Caco-2 (cell line): ENCODE measurements at places on chromosomes 7 and 10. TPM values are rescaled to one million over a fixed set of nuclear protein-coding genes. Genes with fewer than 3 reads are reported as not detected.

DNA sequence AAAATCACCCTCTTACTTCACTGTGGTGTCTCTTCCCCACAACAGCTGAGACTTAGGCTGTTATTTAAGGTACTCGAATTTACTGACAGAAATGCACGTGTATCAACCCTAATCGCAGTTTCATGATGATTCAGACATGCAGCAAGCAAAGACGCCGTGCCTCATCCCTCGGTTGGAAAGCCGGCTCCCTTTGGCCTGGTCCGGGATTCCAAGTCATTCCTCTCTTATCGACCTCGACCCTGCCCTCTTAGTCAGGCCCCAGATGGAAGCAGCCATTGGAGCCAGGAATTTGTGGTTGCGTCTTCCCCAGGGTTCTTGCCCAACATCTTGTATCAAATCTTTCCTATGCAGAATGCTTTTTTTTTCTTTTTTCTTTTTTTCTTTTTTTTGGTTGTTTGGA, 229.5 kb downstream of the GATA3 start:
- H3K4me3 ChIP-seq: no peak overlapping the region
- H3K36me3 ChIP-seq: no peaks in the 10 kb centered on the region
- H3K27me3 ChIP-seq: no peaks in the 10 kb centered on the region
- DNase-seq: no peak
- no peak overlapping the region for H3K27ac ChIP-seq

Gene EGR2
- 0.30 and 0.61 TPM in 2 replicates for total RNA-seq

Gene MALRD1
- total RNA-seq: 8.2 and 9.8 TPM in 2 replicates

Gene PAPOLB
- not detected in 2 replicates for total RNA-seq

DNA sequence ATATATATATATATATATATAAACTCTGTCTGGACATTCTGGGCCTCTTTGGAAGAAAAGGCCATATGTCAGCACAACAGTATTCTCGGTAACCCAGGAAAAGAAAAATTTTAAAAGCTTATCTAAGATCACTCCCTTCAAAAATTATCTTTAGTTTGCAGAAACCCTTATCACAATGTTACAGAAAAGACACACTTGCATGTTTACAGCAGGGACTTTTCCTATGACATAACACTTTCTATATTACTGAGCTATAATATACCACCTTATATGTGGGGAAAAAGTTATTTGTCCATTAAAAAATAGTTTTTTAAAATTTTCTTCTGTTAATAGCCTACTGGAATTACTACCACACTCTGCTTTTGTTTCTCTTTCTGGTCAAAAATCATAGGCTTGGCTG, 25.4 kb downstream of the ANKRD61 start:
- peaks cover 11% of the 10 kb centered on the region for H3K4me1 ChIP-seq
- H3K27ac ChIP-seq: no peak overlapping the region
- no peaks in the 10 kb centered on the region for H3K36me3 ChIP-seq

Gene COBL
- total RNA-seq: 60.6 and 63.6 TPM in 2 replicates

Gene SVOPL
- total RNA-seq: 0.27 TPM in 1 of 2 replicates, not detected in the other

Gene ARHGAP22
- 10.7 and 13.5 TPM in 2 replicates for total RNA-seq

Gene AZGP1
- total RNA-seq: not detected in 2 replicates

GRCh38 chr7:146683439-146683838, 566.8 kb downstream of the CNTNAP2 start:
- H3K4me1 ChIP-seq: no peaks in the 10 kb centered on the region
- H3K27ac ChIP-seq: no peak overlapping the region
- no peak overlapping the region for H3K4me3 ChIP-seq

GRCh38 chr7:32218154-32218467, 147.9 kb upstream of the PDE1C start:
- DNase-seq: no peak
- H3K4me3 ChIP-seq: no peak overlapping the region
- H3K4me1 ChIP-seq: no peaks in the 10 kb centered on the region

Gene SVIL
- 54.4 and 70.1 TPM in 2 replicates for total RNA-seq

DNA sequence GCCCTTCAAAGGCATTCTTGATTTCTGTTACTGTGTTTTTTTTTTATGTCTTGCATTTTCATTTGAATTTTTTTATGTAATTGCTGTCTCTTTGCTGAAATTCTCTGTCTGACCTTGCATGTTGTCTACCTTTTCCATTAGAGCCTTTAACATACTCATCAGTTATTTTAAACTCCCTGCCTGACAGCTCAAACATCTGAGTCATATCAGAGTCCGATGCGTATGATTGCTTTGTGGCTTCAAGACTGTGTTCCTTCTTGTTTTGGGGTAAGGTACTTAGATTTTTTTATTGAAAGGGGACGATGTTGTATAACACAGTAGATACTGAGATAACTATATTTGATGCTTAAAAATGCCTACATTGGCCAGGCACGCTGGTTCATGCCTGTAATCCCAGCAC, 9.7 kb upstream of the TARP start:
- H3K27ac ChIP-seq: no peak overlapping the region
- no peaks in the 10 kb centered on the region for H3K36me3 ChIP-seq
- no peaks in the 10 kb centered on the region for H3K4me1 ChIP-seq
- H3K4me3 ChIP-seq: no peak overlapping the region
- no peak for DNase-seq
- H3K27me3 ChIP-seq: no peaks in the 10 kb centered on the region

GRCh38 chr10:38118072-38118807, 24.1 kb downstream of the ZNF37A start:
- no peak for DNase-seq
- peaks cover 12% of the 10 kb centered on the region for H3K36me3 ChIP-seq
- H3K4me3 ChIP-seq: no peak overlapping the region
- no peaks in the 10 kb centered on the region for H3K27me3 ChIP-seq
- no peak overlapping the region for H3K27ac ChIP-seq

Gene BBS9
- 4.7 and 5.6 TPM in 2 replicates for total RNA-seq

Gene ATP6V0A4
- 1.2 and 1.5 TPM in 2 replicates for total RNA-seq

GRCh38 chr10:71719042-71719441, 536 bp downstream of the C10orf105 start:
- H3K27me3 ChIP-seq: 0 out of 2 replicates have a peak, but pooled peaks cover 1% of the 10 kb centered on the region
- DNase-seq: no peak
- no peak overlapping the region for H3K4me3 ChIP-seq
- H3K36me3 ChIP-seq: no peaks in the 10 kb centered on the region
- no peak overlapping the region for H3K27ac ChIP-seq
- H3K4me1 ChIP-seq: peaks cover 3% of the 10 kb centered on the region

GRCh38 chr10:34687434-34688210, 127.5 kb downstream of the PARD3 start:
- H3K4me3 ChIP-seq: no peak overlapping the region
- DNase-seq: no peak
- no peaks in the 10 kb centered on the region for H3K4me1 ChIP-seq
- H3K27ac ChIP-seq: no peak overlapping the region

- H3K27me3 ChIP-seq: no peaks in the 10 kb centered on the region
- peak; percentile 73 for DNase-seq
- no peaks in the 10 kb centered on the region for H3K36me3 ChIP-seq
- H3K4me1 ChIP-seq: peaks cover 7% of the 10 kb centered on the region; the same call in 1 of the 2 replicates
Measured at GRCh38 chr10:60099998-60100747, 193.8 kb upstream of the CCDC6 start.

DNA sequence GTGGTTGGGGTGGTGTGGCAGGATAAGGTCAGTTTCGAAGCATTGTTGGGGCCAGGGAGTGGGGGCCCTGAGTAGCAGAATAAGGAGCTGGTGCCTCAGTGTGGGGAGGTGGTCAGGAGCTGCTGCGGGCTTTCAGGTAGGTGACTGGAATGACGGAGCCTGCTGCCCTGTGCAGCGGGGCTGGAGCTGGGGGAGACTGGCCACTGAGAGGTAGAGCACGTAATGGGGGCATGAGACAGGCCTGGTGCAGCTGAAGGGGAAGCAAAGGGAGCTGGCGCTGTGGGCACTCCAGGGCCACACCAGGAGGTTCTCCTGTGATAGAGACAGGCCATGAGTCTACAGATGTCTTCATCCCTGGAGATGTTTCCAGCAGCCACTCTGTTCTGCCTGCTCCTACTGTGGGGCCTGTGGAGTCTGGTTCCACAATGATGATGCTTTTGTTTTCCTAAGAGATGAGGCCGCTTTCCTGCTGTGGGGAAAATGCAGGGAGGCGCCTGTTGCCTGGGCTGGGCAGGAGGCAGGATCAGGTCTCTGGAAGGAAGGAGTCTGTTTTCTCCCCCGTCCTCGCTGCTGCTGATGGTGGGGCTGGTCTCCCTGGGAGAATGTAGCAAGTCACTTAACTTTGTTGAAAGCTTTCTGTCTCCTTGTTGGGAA, 31.1 kb downstream of the NUB1 start:
- no peak overlapping the region for H3K27ac ChIP-seq
- H3K4me1 ChIP-seq: 0 out of 2 replicates have a peak, but pooled peaks cover 7% of the 10 kb centered on the region
- H3K4me3 ChIP-seq: no peak overlapping the region
- no peaks in the 10 kb centered on the region for H3K27me3 ChIP-seq
- H3K36me3 ChIP-seq: peaks cover 2% of the 10 kb centered on the region; the same call in 1 of the 2 replicates

Gene AS3MT
- 6.4 and 8.6 TPM in 2 replicates for total RNA-seq

DNA sequence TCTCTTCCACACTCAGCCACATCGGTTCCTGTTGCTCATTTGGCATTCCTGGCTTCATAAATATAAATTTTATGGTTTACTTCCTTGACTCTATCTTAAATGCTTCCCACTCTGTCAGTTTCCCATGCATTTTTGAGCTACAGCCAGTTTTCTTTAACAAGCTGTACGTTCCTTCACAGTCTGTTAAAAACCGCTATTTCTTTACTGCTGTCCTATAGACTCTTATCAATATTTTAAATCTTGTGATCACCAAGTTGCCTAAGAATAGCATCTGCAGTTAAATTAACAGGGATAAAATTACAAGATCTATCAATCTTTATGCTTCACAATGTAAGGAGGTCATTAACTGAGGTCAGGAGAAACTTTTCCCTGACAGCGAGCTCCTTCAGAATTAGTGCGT, 103.1 kb upstream of the RHOBTB1 start:
- no peaks in the 10 kb centered on the region for H3K36me3 ChIP-seq
- H3K4me1 ChIP-seq: 0 out of 2 replicates have a peak, but pooled peaks cover 5% of the 10 kb centered on the region
- no peak overlapping the region for H3K4me3 ChIP-seq
- no peaks in the 10 kb centered on the region for H3K27me3 ChIP-seq
- H3K27ac ChIP-seq: no peak overlapping the region

DNA sequence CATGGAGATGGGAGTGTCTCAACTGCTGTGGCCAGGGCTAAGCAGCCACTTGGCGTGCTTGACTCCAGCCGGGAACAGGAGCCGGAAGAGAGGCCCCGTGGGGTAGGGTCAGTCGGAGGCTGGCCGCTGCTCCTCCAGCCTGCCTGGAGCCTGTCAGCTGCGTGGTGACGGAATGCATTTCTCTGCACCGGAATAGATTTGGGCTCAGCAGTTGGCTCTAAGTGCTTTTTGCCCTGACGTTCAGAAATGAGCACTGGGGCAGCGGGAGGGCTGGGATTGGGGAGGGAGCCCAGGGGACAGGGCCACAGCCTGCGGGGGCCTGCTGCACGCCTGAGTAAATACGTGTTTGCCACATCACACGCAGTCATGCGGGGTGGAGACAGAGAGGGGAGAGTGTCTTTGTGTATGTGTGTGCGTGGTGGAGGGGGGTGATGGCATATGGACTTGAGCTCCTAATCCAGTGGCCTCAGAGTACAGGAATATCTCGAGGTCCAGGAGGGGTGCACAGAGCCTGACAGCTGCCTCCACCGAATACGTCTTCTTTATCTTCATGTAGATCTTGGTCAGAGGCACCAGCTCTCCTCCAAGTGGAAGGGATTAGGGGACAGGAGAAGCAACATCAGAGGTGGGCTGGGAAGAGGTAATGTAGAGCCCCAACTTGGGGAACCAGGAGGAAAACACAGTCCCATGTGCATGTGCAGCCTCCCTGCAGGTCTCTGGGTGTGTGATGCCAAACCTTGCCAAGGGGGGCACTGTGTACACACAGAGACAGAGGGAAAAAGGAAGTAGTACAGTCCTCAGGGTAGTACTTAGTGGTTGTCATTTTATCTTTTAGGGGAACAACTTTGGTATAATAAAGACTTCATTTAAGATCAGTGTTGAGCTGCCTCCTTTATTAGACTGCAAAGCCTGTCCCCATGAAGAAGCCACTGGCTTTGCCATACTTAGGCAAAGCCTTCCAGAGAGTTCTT, 151.4 kb downstream of the CDH23 start:
- H3K36me3 ChIP-seq: no peaks in the 10 kb centered on the region
- H3K4me1 ChIP-seq: no peaks in the 10 kb centered on the region
- no peak overlapping the region for H3K27ac ChIP-seq

GRCh38 chr7:71442492-71443190, 310.7 kb downstream of the GALNT17 start:
- no peak overlapping the region for H3K4me3 ChIP-seq
- H3K27me3 ChIP-seq: no peaks in the 10 kb centered on the region
- no peak for DNase-seq
- H3K4me1 ChIP-seq: no peaks in the 10 kb centered on the region
- H3K36me3 ChIP-seq: no peaks in the 10 kb centered on the region
- H3K27ac ChIP-seq: no peak overlapping the region

GRCh38 chr7:18040196-18040595, 12.6 kb upstream of the PRPS1L1 start:
- H3K4me3 ChIP-seq: no peak overlapping the region
- no peaks in the 10 kb centered on the region for H3K36me3 ChIP-seq
- no peaks in the 10 kb centered on the region for H3K4me1 ChIP-seq
- no peaks in the 10 kb centered on the region for H3K27me3 ChIP-seq
- H3K27ac ChIP-seq: no peak overlapping the region

DNA sequence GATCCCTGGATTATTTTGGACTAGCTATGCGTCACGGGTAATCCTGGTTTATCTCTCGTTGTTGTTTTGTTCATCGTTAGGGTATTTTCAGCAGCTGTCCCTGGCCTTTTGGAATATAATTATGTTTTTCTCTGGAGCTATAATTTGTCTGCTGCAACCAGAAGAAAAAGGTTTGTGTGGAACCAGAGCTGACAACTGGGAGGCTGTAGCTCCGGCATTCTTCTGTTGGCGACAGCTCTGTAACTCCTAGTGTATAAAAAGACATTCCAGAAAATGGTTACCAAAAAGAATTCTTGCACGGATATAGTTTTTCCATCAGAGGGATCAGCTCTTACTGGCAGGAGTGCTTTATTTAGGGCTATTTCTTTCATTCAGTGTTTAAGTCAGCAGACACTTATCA, 130.9 kb upstream of the PRR15 start:
- DNase-seq: no peak
- H3K36me3 ChIP-seq: no peaks in the 10 kb centered on the region
- peaks cover 8% of the 10 kb centered on the region for H3K4me1 ChIP-seq
- H3K27me3 ChIP-seq: no peaks in the 10 kb centered on the region
- no peak overlapping the region for H3K4me3 ChIP-seq

DNA sequence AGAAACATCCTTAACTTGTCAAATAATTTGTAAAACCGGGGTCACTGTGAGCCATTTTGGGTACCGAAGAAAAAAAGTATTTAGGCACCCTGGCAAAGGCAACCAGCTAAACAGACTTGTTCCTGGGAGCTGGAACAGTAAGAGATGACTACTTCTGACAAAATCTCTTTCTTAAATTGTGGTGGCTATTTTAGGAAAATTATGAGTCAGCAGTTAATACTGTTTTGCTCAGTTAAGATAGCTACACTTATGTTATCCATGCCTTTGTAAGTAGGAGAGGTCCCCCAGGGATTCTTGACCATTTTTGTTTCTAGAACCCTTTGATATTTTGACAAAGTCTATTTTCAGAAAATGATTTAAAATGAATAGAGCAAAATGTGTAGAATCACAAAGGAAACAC, 68.7 kb downstream of the TAX1BP1 start:
- H3K4me1 ChIP-seq: no peaks in the 10 kb centered on the region
- no peaks in the 10 kb centered on the region for H3K27me3 ChIP-seq
- H3K27ac ChIP-seq: no peak overlapping the region
- DNase-seq: no peak
- no peak overlapping the region for H3K4me3 ChIP-seq

Gene LHFPL3
- not detected in 2 replicates for total RNA-seq

GRCh38 chr7:115009139-115009538, 87.2 kb downstream of the MDFIC start:
- H3K4me1 ChIP-seq: 0 out of 2 replicates have a peak, but pooled peaks cover 4% of the 10 kb centered on the region
- DNase-seq: no peak
- no peaks in the 10 kb centered on the region for H3K36me3 ChIP-seq
- no peak overlapping the region for H3K4me3 ChIP-seq
- H3K27me3 ChIP-seq: no peaks in the 10 kb centered on the region
- H3K27ac ChIP-seq: no peak overlapping the region
